ENCODE measurements at places on chromosomes 6 and 20. TPM values are rescaled to one million over a fixed set of nuclear protein-coding genes. Genes with fewer than 3 reads are reported as not detected.

EEF1A2 gene
- total RNA-seq = 14.8 TPM

PTCRA gene
- not detected for total RNA-seq

PAK5 gene
- not detected for total RNA-seq

DNA sequence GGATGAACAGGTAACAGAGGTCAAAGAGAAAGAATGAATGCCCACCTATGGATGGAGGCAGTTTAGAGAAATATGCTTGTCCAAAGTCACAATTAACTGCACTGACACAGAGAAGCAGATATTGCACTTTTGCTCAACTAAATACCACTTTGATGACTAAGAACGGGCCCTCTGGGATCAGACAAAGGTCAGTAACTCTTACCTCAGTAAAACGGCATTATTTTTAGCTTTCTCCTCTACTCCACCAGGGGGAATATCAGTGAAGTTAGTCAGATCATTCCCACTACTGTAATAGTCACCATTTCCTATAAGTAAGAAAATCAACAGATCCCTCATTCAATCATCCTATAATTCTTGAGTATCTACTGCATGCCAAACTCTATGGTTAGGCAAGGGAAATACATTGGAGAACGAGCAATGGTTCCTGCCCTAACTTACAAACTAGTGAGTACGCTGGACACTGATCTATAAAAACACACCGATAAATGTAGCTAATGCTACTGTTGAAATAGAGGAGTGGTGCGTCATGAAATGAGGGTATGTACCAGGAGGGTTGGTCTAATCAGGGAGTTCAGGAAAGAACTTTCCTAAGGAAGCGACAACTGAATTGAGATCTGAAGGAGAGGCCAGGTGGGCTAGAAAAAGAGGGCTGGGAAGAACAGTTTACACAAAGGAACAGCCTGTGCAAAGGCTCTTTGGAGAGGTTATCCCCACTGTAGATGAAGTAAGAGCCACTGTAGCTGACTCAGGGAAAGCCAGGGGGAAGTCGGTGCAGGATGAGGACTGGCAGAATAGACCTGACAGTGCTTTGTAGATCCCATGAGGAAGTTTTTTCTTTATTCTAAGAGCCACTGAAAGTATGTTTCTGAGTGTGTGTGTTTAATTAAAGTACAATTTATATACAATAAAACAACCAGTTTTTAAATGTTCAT lies 9.2 kb downstream of the ECI2 start:
- DNase-seq = peak; percentile 87

DNA sequence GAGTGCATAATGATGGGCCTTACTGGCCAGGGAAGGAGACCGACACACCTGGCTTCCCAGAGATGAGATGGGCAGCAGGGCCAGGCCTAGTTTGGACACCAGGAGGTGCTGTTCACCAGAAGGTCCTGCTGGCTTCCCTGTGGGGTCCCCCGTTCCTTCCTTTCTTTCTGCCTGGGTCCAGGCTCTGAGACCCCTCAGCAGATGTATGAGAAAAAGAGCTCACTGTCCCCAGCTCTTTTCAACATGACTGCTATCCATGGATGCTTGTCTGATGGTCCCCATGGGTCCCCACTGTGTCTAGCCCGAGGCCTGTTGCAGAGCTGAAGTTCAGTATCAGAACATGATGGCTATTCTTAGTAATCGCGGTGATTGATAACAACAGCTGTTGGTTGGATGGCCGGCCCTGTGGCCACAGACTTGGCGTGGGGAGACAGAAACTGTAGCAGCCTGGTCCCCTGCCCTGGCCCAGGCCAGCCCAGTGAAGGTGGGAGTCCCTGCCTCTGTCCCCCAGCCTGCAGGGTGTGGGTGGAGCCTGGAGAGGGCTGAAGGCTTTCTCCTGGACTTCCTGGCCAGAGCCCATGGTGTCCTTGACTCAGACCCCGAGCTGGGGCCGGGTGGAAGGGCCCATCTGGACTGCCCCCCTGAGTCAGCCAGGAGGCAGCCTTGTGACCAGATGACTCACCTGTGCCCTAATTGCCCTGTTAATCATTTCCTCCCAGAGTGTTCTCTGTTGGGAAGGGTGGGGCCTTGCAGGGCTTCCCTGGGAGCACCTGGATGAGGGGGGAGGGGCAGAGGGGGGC lies 9.9 kb upstream of the BAK1 start:
- peak; percentile 74 for DNase-seq
